H9 (cell line): ENCODE measurements at places on chromosomes 11 and 22. TPM values are rescaled to one million over a fixed set of nuclear protein-coding genes. Genes with fewer than 3 reads are reported as not detected.

HSPB2 gene
- 0.22 TPM in 1 of 2 replicates, not detected in the other for total RNA-seq

NPTXR gene
- 7.8 and 8.1 TPM in 2 replicates for total RNA-seq

SPDYC gene
- total RNA-seq, result 0.44 and 0.61 TPM in 2 replicates

OR5P2 gene
- not detected in 2 replicates for total RNA-seq

OLFML1 gene
- total RNA-seq, result not detected in 2 replicates

SSRP1 gene
- total RNA-seq, result 202 and 205 TPM in 2 replicates

- no peak overlapping the region for H3K27ac ChIP-seq
- no peak overlapping the region for H3K4me3 ChIP-seq
- no peaks in the 10 kb centered on the region for H3K27me3 ChIP-seq
- DNase-seq, result no peak
- peaks cover 18% of the 10 kb centered on the region for H3K36me3 ChIP-seq
These were observed 4.6 kb downstream of the GATD1 start for GRCh38 chr11:772429-773390.

DNA sequence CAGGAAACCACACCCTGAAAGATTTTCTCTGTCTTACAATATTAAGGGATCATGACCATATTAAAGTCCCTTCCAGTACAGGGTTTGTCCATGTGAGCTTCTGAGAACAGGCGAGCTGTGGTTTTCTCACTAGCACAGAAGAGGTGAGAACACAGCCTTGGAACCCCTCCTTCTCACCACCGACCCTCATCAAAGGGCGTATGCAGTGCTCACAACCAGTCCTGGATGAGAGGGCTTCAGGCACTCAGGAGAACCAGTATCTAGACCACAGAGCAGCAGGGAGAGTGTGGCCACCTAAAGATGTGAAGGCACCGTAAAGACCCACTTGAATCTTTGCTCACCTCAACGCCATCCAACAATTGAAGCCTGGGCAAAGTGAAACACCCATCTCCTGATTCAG, 397.0 kb downstream of the ETS1 start:
- H3K27me3 ChIP-seq, result no peaks in the 10 kb centered on the region
- H3K4me3 ChIP-seq, result no peak overlapping the region
- H3K36me3 ChIP-seq, result peaks cover 3% of the 10 kb centered on the region; the same call in 2 of the 3 replicates
- H3K27ac ChIP-seq, result no peak overlapping the region
- no peaks in the 10 kb centered on the region for H3K4me1 ChIP-seq

DNA sequence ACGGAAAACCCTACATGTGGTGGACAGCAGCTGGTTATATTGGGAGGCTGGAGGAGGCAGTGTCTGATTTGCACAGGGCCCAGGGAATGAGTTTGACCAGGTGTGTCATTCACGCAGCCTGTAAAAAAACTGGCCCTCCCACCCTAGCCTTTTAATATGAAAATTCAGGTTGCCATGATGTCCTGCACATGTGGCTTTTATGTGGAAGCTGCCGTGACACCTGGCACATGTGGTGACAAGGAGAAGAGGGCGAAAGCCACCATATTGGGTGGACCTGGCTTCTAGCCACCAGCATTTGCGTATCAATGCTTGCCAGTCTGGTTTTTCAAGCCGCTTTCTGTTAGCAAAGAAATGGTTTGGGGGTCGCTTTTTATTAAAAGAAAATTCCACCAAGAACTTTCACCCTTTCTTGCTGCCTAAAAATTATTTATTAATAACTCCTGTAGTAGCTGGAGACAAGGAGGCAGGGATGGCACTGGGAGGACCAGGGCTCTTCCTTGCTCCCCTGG, 43.4 kb downstream of the ZNF280B start:
- DNase-seq, result no peak
- H3K4me3 ChIP-seq, result no peak overlapping the region
- no peaks in the 10 kb centered on the region; the same call in 1 of the 2 replicates for H3K36me3 ChIP-seq

DNA sequence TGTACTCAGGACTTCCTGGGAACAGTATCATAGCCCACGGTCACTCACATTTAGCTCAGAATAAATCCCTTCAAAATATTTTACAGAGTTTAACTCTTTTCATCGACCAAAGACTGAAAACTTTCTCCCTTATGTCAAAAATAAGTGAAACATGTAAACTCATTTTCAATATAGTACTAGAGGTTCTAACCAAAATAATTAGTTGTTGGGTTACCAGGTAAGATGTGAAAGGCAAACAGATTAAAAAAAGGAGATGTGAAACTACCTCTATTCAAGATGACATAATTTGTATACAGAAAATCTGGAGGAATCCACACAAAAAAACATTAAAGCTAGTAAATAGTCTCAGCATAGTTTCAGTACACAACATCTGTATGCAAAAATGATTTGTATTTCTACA, 20.3 kb downstream of the XKR3 start:
- H3K4me3 ChIP-seq, result no peak overlapping the region
- no peak overlapping the region for H3K27ac ChIP-seq
- H3K4me1 ChIP-seq, result peaks cover 8% of the 10 kb centered on the region; the same call in 1 of the 2 replicates
- no peaks in the 10 kb centered on the region for H3K27me3 ChIP-seq
- DNase-seq, result no peak
- no peaks in the 10 kb centered on the region for H3K36me3 ChIP-seq

DNA sequence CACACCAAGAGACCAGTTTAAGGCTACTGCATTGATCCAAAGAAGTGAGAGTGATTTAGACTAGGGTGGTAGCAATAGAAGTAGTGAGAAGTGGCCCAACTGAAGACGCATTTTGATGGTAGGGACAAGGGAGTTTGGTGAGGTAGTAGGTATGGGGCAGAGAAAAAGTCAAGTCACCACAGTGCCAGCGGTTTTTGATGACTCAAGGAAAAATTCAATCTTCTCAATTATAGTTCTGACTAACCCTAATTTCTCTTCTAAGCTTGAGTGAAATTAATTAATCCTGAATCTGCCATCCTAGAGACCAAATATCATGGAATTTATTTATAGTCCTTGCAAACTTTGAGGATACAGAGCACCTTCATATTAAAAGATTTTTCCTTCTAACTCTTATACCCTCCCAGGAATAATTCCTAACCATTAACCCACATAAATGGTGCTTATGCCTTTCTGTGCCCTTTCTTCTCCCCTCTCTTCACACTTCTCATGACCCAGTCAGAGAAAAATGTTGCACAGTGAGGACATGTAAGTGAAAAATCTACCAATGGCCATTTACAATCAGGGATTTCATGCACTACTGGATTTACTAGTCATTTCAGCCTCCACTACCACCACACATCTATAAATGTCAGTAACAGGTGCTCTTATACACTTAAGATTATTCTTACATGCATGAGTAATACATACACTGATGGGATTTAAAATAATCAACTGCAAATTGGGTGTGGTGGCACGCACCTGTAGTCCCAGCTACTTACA, 45.9 kb upstream of the ARHGAP32 start:
- H3K36me3 ChIP-seq, result no peaks in the 10 kb centered on the region; the same call in 1 of the 2 replicates
- DNase-seq, result no peak
- H3K27me3 ChIP-seq, result no peaks in the 10 kb centered on the region
- no peaks in the 10 kb centered on the region for H3K4me1 ChIP-seq

- H3K27me3 ChIP-seq, result no peaks in the 10 kb centered on the region; the same call in 1 of the 2 replicates
- H3K4me3 ChIP-seq, result no peak overlapping the region
- no peak for DNase-seq
- no peaks in the 10 kb centered on the region for H3K4me1 ChIP-seq
- H3K27ac ChIP-seq, result no peak overlapping the region
These were observed 42.4 kb upstream of the RASD2 start for GRCh38 chr22:35498026-35498800.

DNA sequence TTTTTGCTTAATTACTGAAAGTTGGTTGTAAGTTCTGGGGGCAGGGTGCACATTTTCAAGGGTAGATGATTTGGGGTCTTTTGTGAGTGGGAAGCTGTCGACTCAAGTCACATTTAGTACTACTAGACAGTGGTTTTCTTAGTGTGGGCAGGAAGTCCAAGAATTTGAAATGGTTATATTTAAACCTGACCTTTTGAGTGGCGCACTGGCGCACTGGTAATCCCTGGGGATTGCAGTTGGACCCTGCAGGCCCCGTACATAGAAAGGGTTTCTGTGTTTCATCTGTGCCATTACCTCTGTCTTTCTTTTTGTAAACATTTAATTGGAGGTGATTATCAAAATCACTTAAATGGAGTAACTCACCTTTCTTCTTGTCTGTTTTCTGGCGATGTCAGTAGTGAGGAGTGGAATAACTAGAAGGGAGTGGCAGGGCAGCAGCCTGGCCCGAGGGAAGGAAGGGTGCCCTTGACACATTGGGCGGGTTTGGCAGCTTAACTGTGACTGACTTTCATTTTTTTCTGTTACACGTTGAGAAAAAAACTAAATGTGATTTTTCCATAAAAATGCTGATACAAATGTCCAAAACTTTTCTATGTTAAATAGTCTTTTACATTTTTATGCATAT, 101.8 kb upstream of the GAL start:
- H3K4me3 ChIP-seq, result no peak overlapping the region
- no peak for DNase-seq
- no peak overlapping the region for H3K27ac ChIP-seq
- peaks cover 71% of the 10 kb centered on the region for H3K36me3 ChIP-seq
- H3K27me3 ChIP-seq, result no peaks in the 10 kb centered on the region

DNA sequence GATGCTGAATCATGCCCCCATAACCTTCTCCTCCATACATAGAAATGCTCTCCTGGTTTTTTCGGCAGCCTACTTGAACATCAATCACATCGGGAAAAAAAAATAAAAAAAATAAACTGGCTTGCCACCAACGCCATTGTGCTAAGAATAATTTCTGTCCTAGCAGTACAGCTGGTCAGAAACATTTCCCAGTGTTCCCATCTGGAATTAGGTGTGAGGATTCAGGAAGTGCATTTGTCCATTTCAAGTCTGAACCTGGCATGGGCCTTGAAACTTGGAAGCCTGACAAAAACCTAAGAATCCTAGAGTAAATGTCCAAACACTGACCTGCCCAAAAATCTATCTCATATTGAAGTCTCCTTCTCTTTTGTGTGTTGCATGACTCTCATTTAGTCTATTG, 16.6 kb upstream of the NAV2 start:
- no peaks in the 10 kb centered on the region for H3K27me3 ChIP-seq
- no peak for DNase-seq
- no peak overlapping the region for H3K27ac ChIP-seq
- peaks cover 4% of the 10 kb centered on the region; the same call in 1 of the 2 replicates for H3K4me1 ChIP-seq
- H3K36me3 ChIP-seq, result no peaks in the 10 kb centered on the region

DNA sequence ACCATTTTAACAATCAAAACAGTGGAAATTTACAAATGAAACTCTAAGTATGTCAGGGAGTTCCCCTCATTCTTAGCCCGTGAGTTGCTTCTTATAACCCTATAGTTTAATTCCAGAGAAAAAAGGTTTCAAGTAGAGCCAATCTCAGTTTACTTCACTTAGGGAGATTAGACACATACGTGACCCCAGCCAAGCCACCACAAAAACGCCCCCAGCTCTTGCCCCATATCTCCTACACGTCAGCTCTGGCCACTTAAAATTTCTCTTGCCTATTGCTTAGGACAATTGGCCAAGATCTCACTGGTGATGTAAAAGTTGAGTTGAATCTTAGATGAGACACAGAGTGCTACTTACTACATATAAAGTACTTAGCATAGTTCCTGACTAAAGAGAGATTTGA, 166.4 kb downstream of the ETS1 start:
- H3K36me3 ChIP-seq, result no peaks in the 10 kb centered on the region
- H3K27me3 ChIP-seq, result no peaks in the 10 kb centered on the region
- no peaks in the 10 kb centered on the region for H3K4me1 ChIP-seq
- H3K4me3 ChIP-seq, result no peak overlapping the region
- no peak for DNase-seq

DNA sequence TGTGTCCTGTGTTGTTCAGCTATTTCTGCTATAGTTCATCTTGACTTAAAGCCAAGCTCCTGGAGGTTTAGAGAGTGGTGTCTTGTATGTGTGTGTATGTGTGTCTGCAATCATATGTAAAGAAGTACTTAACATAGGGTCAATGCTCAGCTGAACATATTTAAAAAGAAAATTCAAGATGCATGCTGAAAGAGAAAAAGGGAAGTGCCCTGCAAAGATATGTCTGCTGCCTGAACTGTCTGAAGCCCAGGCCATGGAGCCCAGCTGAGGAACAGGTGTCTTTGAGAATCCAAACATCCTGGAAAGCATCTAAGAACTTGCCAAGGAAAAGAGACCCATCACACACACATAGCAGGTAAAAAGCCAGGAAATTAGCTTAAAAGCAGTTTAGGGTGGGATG, 6.6 kb downstream of the TCN1 start:
- no peak overlapping the region for H3K4me3 ChIP-seq
- no peaks in the 10 kb centered on the region for H3K36me3 ChIP-seq
- no peaks in the 10 kb centered on the region for H3K27me3 ChIP-seq
- no peak for DNase-seq
- no peak overlapping the region for H3K27ac ChIP-seq

GRCh38 chr11:96393753-96394348, 4.0 kb downstream of the JRKL start:
- no peak overlapping the region for H3K4me3 ChIP-seq
- H3K27me3 ChIP-seq, result no peaks in the 10 kb centered on the region
- H3K4me1 ChIP-seq, result no peaks in the 10 kb centered on the region; the same call in 1 of the 2 replicates
- H3K36me3 ChIP-seq, result peaks cover 16% of the 10 kb centered on the region
- no peak overlapping the region for H3K27ac ChIP-seq

DNA sequence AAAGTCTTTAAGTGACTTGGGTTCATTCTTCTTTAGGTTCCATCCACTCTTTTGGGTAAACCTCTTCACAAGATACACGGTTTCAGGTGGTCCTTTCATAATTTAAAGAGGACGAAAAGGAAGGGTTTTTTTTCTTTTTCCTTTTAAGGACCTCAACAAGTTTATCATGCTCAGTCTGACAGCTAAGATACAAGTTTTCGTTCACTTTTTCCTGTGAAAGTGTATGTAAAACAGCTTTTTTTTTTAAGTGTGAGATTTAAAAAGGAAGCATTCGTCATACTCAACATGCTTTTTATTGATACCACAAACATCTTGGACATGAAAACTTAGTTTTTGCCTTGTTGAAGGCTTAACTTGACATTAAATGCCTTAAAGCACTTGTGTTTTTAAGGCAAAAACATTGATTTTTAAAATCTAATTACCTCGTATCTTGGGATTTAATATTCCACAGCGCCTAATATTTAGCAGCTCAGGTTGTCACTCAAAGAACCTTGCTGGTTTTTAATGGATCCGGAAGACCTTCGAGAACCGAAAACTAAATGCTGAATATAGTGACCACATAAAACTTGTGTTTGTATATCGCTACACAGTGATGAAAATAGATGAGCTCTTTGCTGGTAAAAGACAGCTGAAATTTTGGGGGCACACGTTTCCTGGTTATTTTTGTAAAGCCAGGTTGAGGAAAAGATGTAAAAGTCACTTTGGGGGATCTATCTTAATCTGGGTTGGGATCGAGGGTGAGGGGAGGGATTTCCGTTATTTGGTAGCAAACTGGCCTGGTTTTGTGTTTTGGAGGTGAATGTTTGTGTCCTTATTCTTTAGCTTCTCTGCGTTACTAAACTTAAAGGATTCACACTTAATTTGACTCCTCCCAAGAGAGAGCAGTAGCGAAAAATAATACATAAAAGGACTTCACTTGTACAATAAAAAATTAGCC, 2.3 kb downstream of the PCF11 start:
- H3K27ac ChIP-seq, result no peak overlapping the region
- H3K4me1 ChIP-seq, result peaks cover 2% of the 10 kb centered on the region; the same call in 1 of the 2 replicates
- no peak for DNase-seq
- H3K36me3 ChIP-seq, result peaks cover 26% of the 10 kb centered on the region
- H3K27me3 ChIP-seq, result no peaks in the 10 kb centered on the region

GRCh38 chr22:17305076-17305475, 64.2 kb upstream of the CECR2 start:
- H3K27ac ChIP-seq, result no peak overlapping the region
- H3K27me3 ChIP-seq, result no peaks in the 10 kb centered on the region
- H3K4me3 ChIP-seq, result no peak overlapping the region
- H3K36me3 ChIP-seq, result no peaks in the 10 kb centered on the region; the same call in 2 of the 3 replicates
- H3K4me1 ChIP-seq, result peaks cover 9% of the 10 kb centered on the region; the same call in 1 of the 2 replicates
- DNase-seq, result no peak

GRCh38 chr11:48025984-48026340, 45.6 kb downstream of the PTPRJ start:
- H3K27ac ChIP-seq, result no peak overlapping the region
- no peaks in the 10 kb centered on the region for H3K27me3 ChIP-seq
- DNase-seq, result no peak
- H3K4me3 ChIP-seq, result no peak overlapping the region
